ENCODE measurements at places on chromosomes 2 and 18.

- no peak for DNase-seq
Observed at GRCh38 chr2:27716301-27717069, 52.8 kb downstream of the SLC4A1AP start.

DNA sequence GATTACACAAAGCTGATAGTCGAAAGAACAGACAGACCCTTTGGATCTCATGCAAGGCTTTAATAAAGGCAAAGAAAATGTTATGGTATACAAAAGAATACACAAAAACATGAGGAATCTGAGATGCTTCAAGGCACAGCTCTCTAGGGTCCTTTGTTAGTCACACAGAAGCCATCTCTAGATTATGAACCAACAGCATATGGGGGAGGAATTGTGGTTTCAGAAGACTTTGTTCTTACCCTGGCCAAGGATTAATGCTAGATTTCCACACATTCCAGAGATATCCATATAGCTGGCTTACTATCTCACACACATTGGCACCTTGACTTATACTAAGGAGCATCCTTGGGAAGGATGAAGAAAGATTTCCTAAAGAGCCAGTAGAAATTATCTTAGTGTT is 206.1 kb downstream of the GULP1 start:
- DNase-seq: no peak

DNA sequence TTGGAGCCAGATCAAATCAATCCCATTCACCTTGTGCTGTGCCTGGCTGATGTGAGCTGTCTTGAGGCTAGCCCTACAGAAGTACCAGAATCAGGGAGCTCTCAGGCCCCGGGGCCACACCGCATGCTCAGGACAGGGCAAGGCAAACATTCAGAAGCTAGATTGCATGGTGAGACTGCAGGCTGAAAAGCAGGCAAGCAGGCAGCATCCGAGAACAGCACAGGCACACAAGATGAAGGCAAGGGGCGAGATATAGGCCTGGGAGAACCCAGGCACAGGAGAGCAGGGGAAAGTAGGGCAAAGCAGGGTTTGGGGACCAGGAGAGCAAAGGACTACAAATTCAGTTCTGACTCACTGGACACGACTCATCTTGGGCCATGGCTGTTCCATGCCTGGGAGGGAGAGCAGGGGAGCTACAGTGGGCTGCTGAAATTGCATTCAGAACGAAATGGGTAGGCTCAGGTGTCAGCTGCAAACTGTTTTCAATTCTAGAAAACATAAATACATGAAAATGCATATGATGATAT is 59.6 kb downstream of the GALNT14 start:
- peak; percentile 55 for DNase-seq

DNA sequence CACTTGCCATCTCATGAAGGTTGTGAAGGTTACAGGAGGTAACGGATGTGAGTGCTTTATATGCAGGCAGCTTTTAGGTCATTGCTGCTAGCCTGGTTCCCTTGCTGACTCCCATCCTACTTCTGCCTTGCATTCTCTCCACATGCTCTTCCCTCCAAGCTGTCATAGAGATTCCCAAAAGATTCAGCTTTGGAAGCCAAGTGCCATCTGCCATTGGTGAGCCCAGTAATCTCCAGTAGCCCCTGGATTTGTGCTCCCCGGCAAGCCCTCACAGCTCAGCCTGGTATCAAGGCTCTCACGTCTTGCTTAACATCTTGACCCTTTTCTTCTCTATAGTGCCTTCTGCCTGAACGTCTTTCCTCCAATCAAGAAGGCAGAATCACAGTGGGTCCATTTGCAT is 61.6 kb downstream of the MYT1L start:
- no peak for DNase-seq

DNA sequence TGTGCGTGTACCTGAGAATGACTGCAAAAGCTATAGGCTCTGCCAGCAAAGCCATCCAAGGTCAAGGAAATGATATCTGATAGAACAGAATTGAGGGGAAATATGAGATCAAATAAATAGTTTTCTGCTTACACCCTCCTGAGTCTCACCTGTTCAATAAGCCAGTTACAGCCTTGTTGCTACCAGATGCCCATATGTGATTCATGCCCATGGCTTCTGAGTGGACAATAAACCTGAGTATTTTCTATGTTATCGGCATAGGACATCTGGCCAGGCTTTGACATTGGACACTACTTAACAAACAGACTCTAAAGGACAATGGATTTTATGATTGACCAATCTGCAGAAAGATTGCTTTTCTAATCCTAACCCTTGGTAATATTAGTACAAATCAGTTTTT is 297.9 kb downstream of the LRATD1 start:
- DNase-seq: no peak
